ENCODE measurements at places on chromosomes 2 and 18.

- no peak for DNase-seq
Observed at GRCh38 chr2:71130905-71131244, 441 bp downstream of the MPHOSPH10 start.

GRCh38 chr18:23810396-23810795 lies 121.1 kb downstream of the LAMA3 start:
- no peak for DNase-seq

DNA sequence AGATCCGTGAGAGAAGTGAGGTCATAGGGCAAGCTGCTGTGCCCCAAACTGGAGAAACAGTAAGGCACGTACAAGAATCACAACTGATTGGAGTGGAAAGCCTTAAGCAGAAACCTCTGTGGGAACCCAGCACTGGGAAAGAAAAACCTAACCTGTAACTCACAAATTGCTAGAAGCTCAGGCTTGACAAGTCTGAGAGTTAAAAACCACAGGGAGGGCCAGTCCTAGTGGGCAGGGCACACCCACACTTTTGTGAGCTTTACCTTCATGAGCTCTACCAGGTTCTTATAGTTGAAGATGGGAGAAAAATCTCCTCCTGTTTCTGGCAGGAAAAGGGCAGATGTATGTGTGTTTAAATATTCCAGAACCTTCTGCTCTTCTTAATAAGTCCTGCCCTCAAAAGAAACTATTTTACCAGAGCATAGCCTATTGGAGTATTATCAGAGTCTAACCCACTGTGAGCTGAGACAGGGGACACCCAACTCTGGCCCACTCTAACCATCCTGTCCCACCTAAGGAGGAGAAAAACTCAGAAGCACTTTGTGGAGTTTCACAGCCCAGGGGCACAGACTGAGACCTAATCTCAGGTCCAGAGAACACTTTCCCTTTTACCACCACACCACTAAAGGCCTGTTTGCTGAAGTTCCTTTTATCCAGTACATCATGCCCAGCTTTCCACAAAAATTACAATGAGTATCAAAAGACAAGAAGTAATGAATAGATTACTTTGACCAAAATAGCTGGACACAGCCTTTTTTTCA lies 1265.7 kb upstream of the CHAC2 start:
- DNase-seq = no peak

DNA sequence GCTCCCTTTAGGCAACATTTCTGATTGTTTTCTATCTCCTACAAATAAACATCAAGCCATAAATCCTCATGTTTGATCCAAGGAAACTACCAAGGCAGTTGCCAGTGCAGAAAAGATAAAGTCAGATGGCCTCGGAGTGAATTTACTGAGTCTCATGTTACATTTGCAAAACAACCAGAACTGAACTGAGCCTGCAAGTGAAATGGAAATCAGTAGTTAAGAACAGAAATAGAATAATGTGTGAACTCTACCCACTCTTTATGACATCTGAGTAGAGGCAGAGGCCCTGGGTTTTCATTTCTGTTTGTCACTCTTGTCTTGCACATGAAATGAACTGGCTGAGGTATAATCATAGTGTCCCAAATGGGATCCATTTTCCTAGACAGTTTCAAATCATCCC lies 20.4 kb upstream of the DAPL1 start:
- DNase-seq = peak; percentile 5

DNA sequence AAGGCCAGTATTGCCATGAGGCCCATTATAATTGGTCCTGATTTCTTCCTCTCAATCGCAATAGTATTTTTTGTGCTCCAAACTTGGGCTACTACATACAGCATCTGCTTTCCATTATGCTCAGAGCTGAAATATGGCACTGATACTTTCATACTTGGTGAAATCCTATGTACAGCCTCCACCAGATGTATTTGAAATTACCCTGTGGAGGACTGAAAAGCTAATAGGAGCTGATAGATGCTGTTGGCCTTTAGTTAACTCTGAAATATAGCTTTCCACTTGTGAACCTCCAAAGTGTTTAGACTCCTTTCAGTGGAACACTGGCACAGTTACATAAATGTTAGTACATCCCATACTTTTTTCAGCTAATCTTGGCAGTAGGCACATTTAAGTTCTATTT lies 205.7 kb downstream of the NEDD4L start:
- DNase-seq = no peak

- no peak for DNase-seq
Observed at GRCh38 chr2:238811293-238811692, 36.6 kb upstream of the TWIST2 start.

- DNase-seq = no peak
Observed at GRCh38 chr2:113829761-113830160, 60.1 kb upstream of the ACTR3 start.

GRCh38 chr18:12862467-12862866 lies 21.6 kb downstream of the PTPN2 start:
- DNase-seq = no peak

DNA sequence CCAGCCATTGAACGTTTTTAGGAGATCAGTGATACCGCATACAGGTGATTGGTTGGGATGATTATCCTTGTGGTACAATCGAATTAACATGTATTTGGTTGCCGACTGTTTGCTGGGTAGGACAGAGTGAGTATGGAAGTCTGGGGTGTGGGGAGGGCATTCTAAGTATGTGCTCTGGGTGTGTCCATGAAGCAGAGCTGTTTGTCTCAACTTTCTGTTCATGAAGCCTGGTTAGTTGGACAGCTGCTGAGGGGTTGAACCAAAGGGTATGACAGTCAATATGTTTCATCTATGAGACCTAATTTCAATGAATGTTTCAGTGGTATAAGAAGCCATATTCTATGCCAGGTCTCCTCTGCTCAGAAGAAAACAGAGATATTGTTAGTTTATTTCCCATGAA lies 21.9 kb upstream of the SPTBN1 start:
- DNase-seq = no peak

- DNase-seq = no peak
Observed at GRCh38 chr2:33425161-33425560, 51.3 kb upstream of the RASGRP3 start.

- no peak for DNase-seq
Observed at GRCh38 chr2:28326469-28326805, 66.2 kb upstream of the FOSL2 start.

- DNase-seq = peak; percentile 57
Observed at GRCh38 chr2:45494275-45494977, 116.6 kb downstream of the SRBD1 start.

DNA sequence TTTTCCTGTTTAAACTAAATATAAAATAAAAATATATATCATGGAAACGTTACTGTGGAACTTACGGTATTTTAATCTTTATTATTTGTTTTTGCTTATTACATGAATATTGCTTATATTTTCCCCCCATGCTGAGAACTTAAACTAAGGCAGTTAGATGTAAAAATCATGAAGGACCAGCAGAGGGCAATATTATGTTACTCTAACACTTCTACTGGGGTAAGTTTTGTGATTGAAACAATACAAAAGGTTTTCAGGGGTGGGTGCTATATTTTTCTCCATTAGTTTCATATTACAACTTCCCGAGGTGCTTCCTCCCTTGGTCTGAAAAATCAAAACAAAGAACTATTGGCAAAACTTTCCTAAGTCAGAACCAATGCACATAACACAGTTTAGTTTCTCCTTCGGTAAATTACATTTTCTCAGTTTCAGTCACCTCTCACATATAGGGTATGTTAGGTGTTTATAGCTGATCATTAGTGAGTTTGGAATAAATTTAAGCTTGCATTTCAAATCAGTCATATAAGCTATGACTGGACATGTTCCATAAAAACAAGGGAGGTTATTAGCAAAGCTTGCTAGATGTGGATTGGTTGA lies 54.8 kb downstream of the ZNF407 start:
- DNase-seq = peak; percentile 57

- DNase-seq = peak; percentile 31
Observed at GRCh38 chr2:152890736-152891135, 172.3 kb downstream of the ARL6IP6 start.

- DNase-seq = no peak
Observed at GRCh38 chr2:31383471-31384153, 30.9 kb downstream of the XDH start.

- no peak for DNase-seq
Observed at GRCh38 chr2:86455181-86455580, 14.0 kb downstream of the KDM3A start.

DNA sequence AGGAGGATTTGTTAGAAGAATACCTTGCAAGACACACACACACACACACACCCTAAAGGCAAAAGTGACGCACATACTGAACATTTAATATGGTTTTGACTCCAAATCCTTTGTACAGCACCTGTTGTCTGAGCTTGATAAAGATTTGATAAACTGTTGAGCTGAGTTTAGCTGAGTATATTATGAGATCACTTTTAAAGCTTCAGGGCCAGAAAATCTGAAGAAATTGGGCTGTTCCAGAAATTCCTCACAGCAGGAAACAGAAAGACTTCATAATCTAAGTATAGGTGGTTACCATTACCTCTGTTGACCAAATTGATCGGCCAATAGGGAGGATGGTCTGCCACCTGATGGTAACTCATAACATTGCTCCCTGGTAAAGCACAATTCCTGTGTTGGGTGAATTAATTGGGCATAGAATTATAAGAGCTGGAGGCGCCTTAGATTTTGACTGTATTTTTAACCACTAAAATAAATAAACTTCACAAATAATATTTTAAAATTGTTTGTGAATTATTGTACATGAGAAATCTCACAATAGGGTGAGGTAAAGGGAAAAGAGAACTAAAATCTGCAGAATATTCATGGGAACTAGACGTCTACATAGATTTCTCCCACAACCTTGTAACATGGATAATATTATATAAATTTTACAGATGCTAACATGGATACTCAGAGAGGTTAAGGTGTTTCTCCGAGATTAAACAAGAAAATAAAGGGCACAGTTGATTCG lies 21.8 kb upstream of the RPIA start:
- peak; percentile 38 for DNase-seq

DNA sequence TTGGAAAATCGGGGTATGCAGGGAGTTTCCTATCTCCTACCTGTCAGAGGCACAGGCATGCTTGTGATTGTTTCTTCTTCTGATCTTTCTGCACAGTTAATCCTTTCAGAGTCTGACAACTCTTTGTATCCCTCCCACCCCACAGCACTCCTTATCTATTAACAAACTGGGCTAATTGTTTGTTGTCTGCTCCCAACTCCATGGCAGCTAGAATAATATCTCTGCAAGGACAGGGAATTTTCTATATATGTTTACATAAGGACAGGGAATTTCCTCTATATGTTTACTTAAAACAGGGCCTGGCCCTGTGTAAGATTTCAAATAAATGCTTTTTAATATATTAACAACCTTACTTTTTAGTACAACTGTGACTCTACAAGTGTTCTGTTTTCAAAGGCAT lies 36.0 kb upstream of the VRK2 start:
- DNase-seq = no peak

GRCh38 chr2:60267122-60267521 lies 286.3 kb downstream of the BCL11A start:
- peak; percentile 4 for DNase-seq

DNA sequence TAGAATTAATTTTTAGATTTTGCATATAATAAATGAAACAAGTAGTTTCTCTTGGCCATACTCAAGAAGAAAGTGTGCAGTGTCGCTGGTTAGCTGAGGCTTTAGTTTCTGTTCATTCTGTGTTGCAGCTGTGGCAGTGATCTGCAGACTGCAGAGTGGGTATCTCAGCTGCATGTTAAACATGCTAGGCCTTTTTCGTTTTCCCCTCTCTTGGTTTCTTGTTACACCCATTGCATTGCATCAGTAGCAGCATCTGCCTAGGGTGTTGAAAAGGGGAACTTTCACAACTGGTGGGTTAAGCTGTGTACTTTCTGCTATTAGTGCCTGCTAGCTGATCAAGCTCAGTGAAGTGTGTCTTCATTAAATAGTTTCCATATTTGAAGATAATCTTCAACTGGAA lies 51.3 kb downstream of the ACSL3 start:
- DNase-seq = no peak

DNA sequence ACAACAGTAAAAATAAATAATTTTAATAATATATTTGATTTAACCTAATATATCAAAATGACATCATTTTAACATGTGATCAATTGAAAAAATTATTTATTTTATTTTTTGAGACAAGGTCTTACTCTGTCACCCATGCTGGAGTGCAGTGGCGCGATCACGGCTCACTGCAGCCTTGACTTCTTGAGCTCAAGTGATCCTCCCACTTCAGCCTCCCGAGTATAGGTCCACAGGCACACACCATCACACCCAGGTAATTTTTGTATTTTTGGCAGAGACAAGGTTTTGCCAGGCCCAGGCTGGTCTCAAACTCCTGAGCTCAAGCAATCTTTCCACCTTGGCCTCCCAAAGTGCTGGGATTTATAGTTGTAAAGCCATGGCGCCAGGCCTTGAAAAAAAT lies 126.7 kb upstream of the COPS8 start:
- no peak for DNase-seq

DNA sequence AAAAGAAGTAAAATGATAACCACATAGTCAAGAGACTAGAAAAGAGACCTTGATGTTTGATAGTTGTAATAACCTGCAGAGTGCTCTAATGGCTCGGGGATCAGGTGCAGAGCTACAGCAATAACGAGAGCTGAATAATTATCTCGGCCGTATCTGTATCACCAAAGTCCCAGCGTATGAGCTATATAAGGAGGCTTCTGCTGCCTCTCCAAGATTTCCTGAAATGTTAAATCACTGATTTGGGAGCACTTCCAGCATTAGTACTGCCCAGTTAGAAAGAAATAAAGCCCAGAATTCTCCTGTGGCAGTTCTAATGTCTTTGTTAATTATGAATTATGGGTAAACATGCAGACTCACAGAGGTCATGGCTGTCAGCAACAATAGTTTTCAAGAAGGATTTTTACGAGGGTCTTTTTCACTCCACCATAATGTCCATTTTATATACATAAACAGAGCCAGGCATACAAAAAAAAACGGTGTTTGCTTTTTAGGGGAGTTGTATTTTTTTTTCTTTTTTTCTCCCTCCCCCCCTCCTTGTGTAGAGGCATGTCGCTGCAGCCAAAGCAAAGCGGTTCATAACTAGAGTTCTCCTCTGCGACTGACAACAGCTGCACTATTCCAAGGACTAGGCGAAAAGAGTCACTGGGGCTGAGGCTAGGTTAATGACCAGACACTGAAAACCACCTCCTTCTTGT lies 168.3 kb upstream of the VRK2 start:
- peak; percentile 71 for DNase-seq

DNA sequence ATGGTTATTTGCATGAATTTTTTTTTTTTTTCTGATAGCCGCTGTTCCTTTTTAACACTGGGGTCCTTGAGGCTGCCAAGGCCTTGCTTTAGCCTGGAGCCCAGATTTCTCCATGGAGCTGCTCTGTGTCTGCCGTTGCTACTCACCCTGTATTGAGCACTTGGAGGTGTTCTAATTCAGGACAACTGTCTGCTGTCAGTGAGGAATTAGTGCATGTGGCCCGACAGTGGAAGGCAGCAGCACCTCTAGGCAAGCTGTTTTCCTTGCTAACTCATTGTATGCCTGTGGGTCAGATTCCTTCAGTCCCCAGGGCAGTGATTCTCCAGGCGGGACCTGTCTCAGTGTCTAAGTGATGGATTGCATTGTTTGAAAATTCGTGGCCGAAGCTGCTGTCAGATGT lies 147.7 kb upstream of the DPP10 start:
- DNase-seq = no peak

- no peak for DNase-seq
Observed at GRCh38 chr2:42967959-42968674, 175.7 kb upstream of the HAAO start.
